ENCODE measurements at places on chromosomes 3 and 15. TPM values are rescaled to one million over a fixed set of nuclear protein-coding genes. Genes with fewer than 3 reads are reported as not detected.

The MESP2 gene
- 0.29 TPM for total RNA-seq

The KLHL24 gene
- total RNA-seq = 116 TPM

DNA sequence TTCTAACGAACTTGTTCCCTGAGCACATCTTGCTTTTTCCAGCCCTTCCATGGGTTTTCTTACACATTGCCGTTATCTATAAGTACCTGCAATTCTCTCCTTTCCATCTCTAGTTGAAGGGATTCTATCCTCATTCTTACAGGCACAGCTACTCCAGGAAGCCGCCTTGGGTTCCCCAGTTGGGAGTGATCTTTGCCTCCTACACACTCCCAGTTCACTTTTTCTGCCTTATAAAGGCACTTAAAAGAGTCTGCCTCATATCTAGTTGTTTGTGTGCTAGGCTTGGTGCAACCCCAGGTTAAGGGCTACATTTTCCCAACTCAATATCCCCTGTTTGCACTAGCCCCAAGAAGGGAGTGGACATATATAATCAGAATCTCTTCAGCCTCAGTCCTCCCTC, 44.0 kb upstream of the IREB2 start:
- no peak for DNase-seq

- no peak for DNase-seq
Measured at GRCh38 chr3:101938262-101938847, 89.0 kb downstream of the NFKBIZ start.

The EOGT gene
- total RNA-seq = 28.3 TPM

The GOLGA6B gene
- not detected for total RNA-seq

- no peak for DNase-seq
Measured at GRCh38 chr3:134312072-134312872, 61.6 kb upstream of the RYK start.

The RBPMS2 gene
- 1.9 TPM for total RNA-seq

The CLRN1 gene
- total RNA-seq = not detected

DNA sequence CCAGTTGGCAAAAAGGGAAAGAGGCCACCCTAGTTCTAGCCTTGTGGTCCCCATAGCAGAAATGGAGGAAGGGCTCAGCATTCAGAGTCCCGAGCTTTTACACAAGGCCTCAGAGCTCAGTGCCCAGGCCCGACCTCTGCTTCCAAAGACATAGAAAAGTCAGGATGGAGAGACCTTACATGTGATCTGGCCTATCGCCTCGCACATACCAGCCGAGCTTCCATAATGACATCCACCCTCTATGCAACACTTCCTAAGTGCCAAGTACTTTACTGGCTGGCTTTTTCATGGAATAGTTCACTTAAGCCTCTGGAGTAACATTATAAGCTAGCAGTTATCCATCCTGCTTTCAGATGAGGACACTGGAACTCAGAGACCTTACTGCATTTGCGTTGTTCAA, 275.9 kb downstream of the FAM43A start:
- DNase-seq = no peak

DNA sequence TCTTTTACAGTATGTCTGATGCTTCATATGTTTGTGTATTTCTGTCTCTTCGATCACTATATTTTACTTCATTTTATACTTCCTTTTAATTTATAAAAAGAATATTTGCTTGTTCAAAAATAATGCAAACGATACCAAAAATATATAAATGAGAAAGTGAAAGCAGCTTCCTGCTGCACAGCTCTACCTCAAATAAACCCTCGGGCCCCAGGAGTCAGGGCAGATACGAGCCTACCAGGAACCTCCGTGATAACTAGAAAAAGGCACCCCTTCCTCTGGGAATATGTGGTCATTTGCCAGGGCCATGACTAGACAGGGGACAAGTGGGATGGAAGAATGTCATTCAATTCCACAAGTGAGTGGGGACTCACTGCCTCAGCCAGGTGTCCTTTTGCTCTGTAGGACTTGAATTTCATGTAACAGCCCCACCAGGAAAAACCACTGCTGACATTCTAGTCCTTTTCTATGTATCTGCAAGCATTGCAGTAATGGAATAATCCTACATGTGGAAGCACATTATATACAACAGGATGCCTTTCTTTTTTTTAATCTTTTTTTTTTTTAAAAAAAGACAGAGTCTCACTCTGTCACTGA, 133.3 kb downstream of the SUCLG2 start:
- no peak for DNase-seq

All from kidney epithelial cell (primary cell).